CD4-positive, alpha-beta memory T cell (primary cell): ENCODE measurements at places on chromosomes 13 and 19.

DNA sequence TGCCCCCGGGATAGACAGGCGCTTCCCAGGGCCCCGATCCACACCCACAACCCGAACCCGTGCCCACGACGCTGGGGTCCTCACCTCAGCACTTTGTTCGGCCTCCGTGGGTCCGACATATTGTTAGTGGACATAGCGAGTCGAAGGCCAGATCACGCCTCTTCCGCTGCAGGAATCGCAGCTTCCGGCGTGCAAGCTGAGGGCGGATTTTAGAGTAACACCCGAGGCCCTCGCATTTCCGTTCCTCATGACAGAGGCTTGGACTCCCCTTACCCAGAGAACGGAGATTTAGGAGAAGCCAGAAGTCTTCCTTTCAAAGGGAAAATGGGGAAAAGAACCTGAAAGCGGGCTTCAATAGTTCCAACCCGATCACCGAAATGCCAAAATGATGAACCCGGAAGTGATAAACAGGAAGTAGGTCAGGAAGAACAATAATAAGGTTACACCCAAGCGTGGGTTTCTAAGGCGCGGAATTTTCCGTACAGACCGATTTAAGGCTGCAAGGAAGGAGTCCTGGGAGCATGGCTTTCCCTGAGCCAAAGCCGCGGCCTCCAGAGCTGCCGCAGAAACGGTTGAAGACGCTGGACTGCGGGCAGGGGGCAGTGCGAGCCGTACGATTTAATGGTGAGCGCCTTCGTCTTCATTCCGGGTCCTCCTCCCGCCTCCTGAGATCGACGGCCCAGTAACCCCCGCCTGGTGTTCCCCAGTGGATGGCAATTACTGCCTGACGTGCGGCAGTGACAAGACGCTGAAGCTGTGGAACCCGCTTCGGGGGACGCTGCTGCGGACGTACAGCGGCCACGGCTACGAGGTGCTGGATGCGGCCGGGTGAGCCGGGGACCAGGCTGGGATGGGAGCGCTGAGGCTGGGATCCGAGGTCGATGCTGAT lies 2.9 kb downstream of the WDR83 start:
- DNase-seq, result peak; percentile 78

DNA sequence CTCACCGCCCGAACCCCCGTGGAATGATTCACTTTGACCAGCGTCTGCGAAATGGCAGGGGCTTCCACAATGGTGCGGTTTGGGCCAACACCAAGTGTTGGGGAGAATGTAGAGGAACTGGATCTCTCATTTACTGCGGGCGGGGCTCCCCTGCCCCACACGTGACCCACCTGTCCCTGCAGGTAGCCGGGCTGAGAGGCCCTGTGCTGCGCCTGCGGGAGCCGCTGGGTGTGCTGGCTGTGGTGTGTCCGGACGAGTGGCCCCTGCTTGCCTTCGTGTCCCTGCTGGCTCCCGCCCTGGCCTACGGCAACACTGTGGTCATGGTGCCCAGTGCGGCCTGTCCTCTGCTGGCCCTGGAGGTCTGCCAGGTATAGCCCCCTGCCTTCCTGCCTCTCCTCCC lies 5.8 kb upstream of the FLT3LG start:
- no peak for DNase-seq

GRCh38 chr19:35167251-35168119 lies 12.9 kb downstream of the FXYD5 start:
- DNase-seq, result peak; percentile 44

GRCh38 chr13:98842070-98842469 lies 89.6 kb upstream of the SLC15A1 start:
- no peak for DNase-seq

- DNase-seq, result no peak
Observed at GRCh38 chr19:55485439-55486011, 537 bp downstream of the NAT14 start.

DNA sequence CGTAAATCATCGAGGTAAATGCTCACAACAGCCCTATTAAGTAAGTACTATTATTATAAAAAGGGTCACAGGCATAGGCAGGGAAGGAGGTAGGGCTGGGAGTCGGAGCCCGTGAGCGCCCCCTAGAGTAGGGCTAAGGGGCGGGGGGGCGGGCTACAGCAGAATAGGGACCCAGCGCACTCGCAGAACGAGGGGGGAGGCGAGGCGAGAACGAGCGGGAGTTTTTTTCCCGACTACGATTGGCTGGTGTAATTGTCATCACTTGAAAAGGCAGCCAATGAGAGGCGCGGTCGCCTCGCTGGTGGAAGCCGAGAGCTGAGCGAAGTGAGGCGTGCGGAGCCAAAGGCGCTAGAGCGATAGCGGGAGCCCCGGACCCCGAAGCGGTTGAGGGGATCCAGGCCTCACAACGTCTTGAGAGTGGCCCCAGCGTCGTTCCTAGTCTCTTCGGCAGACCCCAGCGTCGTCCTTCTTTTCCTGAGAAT lies 24.2 kb downstream of the KEAP1 start:
- peak; percentile 95 for DNase-seq

DNA sequence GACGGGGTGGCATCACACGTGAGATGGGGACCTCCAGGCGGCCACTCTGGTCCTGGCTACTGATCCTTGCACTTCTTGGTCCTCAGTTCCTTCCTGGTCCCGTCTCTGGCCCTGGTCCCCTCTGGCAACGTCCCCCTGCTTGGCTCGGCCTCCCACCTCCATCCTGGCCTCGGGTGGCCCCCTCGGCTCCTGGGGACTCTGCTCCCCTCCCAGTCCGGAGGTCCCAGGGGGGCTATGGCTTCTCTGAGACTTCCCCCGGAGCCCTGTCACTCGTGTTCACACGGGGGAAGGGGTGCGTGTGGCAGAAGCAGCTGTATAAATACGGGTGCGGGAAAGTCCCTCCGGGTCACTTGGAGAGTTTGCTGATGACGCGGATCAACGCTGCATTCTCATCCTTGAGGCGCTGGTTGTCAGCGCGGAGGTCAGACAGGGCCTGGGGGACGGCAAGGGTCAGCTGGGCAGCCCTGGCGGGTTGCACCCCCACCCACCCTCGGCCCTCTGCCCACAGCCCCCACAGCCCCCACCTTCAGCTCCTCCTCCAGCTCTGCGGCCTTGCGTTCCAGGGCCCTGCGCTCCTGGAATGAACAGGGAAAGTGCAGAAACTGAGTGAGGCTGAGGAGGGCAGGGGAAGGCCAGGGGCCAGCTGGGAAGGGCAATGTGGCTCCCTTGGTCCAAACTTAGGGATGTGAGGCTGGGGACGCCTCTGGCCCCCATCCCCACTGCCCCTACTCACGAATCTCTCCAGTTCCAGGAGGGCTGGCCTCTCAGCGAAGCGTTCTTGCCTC lies 15.6 kb downstream of the EPS8L1 start:
- DNase-seq, result no peak

DNA sequence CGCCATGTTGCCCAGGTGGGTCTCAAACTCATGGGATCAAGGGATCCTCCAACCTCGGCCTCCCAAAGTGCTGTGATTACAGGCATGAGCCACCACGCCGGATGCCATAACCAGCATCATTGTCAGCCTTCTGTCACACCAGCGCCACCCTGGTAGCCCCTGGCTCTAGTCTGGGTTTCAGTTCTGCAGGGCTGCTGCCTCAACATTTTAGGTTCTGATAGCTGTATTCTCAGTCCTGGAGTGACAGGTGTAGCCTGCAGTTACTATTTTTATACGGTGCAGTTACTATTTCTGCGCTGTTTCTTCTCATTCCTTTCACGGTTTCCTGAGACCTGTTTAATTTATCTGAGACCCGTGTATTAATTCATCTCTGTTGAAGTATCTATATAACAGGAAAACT lies 57.1 kb downstream of the TRPM4 start:
- DNase-seq, result no peak

DNA sequence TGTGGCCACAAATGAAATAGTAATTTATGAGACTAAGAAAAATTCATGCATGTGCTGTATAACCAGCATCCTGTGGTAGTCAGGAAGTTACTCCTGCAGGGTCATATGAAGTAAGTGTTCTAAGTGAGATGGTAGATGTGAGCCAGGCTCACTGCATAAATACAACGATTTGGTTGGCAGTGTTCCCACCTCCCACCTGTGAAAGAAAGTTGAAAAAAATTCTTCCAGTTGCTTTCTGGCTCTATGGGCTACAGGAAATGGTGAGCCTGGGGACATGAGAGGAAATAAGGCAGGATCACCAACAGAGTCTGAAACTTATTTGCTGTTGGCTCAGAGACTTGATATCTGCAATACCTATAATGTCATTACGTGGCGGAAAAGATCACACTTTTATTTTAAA lies 301.7 kb upstream of the SPRY2 start:
- no peak for DNase-seq

- DNase-seq, result no peak
Observed at GRCh38 chr19:18097993-18098890, 664 bp downstream of the MAST3 start.

GRCh38 chr13:45198041-45198440 lies 2.8 kb downstream of the KCTD4 start:
- no peak for DNase-seq
